Fibroblast of lung (primary cell): ENCODE measurements at places on chromosomes 6 and 20. TPM values are rescaled to one million over a fixed set of nuclear protein-coding genes. Genes with fewer than 3 reads are reported as not detected.

ARFGAP1 gene
- 35.2 and 42.9 TPM in 2 replicates for total RNA-seq

CBFA2T2 gene
- 5.1 and 7.3 TPM in 2 replicates for total RNA-seq

RAET1L gene
- not detected in 2 replicates for total RNA-seq

RNF182 gene
- 2.5 and 2.6 TPM in 2 replicates for total RNA-seq

SIGLEC1 gene
- total RNA-seq, result not detected in 2 replicates

TBXT gene
- total RNA-seq, result not detected in 2 replicates

CLVS2 gene
- under 0.01 TPM in 1 of 2 replicates, not detected in the other for total RNA-seq

WFDC5 gene
- total RNA-seq, result not detected in 2 replicates

ZNF217 gene
- total RNA-seq, result 13.4 and 22.0 TPM in 2 replicates

TGM3 gene
- total RNA-seq, result under 0.01 TPM in 1 of 2 replicates, not detected in the other

- no peak for DNase-seq
Observed at GRCh38 chr6:27065183-27065582, 182.3 kb upstream of the PRSS16 start.

GRCh38 chr6:55898342-55898741, 23.0 kb upstream of the BMP5 start:
- DNase-seq, result no peak

- no peak for DNase-seq
Observed at GRCh38 chr6:137013031-137013430, 31.7 kb downstream of the IL20RA start.

DNA sequence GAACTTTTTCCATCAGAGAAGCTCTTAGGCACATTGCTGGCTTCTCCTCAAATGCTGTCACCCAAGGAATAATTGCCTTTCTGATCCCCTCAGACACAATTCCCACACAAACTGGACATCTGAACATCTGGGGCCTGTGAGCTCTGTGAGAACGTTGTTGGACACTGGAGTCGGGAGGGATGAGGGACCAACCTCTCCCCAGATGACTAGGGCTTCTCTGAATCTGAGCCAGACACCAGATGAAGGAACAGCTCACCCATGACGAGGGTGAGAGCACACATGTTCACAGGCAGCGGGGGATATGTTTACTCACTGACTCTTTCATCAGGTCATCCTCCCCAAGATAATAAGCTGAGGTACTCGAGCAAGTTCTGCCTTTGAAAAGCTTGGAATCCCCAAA, 283.9 kb upstream of the SUPT3H start:
- DNase-seq, result peak; percentile 88

DNA sequence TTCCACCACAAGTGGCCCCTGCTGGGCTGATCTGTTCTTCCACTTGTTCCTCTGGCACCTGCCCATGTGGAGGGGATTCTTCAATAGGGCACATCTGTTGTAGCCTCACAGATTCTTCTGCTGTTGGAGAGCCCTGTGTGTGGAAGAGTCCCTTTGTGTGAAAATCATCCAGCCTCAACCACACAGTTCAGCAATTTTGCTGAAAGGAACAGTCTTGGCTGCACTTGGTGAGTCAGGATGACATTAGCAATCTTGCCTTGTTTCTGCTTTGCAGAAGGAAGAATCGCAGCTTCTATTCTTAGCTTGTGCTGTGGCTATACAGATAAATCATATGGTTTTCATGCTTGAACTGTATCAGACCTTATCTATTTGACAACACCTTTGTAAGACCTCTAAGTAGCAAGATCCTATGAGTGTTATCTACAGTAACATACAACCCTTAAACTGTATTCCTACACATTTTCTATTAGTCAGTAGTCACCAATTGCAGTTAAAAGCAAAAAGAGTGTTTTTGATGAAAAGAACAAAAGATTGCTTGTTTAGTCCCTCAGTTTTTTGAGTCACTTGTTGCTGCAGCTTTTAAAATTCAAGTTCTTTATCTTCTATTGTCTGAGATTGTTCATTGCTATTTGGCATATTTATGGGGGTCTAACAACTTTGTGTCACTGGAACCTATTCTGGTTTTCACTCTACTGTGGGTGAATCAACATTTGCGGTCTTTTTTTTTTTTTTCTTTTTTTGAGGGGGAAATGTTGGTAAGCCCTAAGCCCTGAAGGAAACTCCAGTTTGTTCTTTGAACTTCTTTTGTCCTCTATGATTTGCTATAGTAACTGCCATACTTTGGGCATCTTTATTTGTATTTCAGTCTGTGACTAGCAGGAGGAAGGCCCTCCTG, 231.6 kb downstream of the TFAP2B start:
- DNase-seq, result no peak

DNA sequence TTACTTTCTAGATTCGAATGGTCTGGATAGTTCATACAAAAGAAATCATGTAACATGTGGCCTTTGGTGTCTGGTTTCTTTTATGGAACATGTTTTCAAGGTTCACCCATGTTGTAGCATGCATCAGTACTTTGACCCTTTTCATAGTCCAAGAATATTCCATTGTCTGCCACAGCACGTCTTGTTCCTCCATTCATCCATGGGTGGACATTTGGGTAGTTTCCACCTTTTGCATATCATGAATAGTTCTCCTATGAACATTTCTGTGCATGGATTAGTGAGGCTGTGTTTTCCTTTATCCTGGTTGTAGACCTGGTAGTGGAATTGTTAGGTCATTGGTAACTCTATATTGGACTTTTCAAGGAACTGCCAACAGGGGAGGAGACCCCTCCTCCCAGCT, 31.7 kb downstream of the GSTA3 start:
- peak; percentile 65 for DNase-seq

DNA sequence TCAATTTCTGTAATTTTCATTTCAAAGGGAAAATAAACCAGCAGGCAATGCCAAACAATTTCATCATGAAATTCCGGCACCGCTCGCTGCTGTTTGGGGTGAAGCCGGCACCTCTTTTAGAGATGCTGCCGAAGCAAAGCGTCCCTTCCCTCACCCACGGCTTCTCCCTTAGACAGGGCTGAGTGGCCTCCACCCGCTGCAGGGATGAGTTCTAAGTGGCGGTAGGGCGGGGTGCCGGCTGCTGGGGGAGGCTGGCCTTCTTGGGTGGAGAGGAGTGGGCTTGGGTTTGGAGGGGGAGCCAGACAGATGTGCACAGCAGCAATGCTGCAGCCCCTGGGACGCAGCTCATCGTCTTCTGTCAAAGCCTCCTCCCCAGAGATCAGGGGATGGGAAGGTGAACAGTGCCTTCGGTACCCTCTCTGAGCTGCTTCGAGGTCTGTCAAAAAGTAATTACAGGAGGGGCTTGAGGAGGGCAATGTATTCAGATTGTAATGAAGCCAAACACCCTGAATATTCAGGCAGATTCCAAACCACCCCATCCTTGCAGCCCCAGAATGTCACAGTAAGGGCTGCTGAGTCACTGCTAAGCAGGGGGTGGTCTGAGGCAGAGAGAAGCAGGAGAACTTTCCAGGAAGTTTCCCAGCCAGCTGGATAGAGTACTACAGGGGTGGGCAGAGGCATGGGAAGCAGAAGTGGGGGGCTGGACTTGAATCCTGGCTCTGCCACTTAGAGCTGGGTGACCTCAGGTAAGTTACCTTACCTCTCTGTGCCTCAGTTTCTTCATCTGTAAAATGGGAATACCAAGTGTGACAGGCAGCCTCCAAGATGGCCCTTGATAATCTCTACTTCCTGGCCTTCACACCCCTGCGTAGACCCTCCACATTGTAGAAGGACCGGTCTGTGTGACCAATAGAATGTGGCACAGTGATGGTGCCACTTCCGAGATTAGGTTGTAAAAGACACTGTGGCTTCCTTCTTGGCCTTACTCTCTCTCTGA, 96.6 kb downstream of the SULF2 start:
- DNase-seq, result no peak

DNA sequence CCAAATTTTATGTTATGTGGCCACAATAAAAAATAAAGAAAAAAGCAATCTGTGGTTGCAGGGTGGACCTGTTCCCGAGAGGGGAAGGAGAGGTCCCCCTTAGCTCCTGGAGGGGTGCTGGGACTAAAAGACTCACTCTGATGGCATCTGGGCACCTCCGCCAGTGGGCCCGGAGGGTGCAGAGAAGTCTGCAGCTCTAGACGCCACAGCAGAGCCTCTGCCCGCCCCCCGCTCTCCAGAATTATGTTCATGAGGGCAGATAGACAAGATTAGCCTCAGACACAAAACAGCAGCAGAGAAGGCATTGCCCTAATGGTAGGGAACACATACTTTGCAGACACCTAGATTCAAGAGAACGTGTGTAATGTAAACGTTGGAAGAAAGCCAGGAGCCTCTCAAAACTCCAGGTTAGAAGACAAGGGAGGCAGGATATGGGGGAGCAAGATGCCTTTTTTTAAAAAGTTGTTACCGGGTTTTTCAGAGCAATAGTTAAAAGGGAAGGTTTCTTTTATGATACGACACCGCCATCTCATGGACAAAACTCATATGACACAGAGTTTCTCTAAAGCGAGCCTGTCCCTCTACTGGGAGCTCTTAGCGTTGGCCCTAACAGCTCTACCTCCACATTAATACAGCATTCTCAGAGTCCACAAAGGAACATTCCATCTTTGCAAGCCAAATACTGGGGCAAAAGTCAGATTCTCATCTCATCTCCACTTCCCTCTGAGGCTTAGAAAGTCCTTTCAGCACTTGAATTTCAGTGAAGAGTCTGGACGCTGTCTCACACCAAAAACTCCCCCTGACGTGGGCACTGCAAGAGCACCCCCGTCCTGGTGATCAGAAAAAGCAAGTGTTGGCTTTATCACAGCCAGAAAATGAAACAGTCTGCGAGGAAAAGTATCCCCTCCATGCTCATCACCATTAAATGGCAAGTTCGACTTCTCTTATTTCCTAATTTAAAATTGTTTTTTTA, 47.2 kb downstream of the FOXF2 start:
- DNase-seq, result peak; percentile 43

GRCh38 chr20:19310541-19310940, 98.1 kb downstream of the SLC24A3 start:
- DNase-seq, result no peak

- no peak for DNase-seq
Observed at GRCh38 chr6:140609321-140609720, 1234.9 kb upstream of the CITED2 start.

DNA sequence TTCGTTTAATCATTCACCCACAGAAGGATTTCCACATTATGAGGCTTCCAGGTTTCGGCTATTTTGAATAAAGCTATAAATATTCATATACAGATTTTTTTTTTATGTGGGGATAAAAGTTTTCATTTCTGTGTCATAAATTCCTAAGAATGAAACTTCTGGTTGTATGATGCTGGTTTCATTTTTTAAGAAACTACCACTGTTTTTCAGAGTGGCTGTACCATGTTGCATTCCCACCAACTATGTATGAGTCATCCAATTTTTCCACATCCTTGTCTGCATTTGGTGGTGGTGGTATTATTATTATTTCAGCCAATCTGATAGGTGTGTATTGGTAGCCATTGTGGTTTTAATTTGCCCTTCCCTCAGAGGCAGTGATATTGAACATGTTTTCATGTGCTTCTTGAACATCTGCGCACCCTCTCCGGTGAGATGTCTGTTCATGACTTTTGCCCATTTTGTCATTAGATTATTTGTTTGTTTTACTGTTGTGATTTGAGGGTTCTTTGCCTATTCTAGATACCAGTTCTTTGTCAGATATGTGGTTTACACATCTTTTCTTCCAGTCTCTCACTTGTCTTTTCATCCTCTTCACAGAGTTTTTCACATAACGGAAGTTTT, 75.5 kb downstream of the DOK5 start:
- peak; percentile 27 for DNase-seq

- DNase-seq, result no peak
Observed at GRCh38 chr20:2839732-2840137, 720 bp downstream of the PCED1A start.

- DNase-seq, result no peak
Observed at GRCh38 chr6:169019727-169020491, 233.7 kb downstream of the THBS2 start.

- DNase-seq, result no peak
Observed at GRCh38 chr6:148154668-148155067, 188.0 kb upstream of the SASH1 start.

- DNase-seq, result no peak
Observed at GRCh38 chr6:44020664-44021425, 106.4 kb downstream of the MRPL14 start.

- DNase-seq, result no peak
Observed at GRCh38 chr6:168104636-168105035, 25.6 kb upstream of the FRMD1 start.

DNA sequence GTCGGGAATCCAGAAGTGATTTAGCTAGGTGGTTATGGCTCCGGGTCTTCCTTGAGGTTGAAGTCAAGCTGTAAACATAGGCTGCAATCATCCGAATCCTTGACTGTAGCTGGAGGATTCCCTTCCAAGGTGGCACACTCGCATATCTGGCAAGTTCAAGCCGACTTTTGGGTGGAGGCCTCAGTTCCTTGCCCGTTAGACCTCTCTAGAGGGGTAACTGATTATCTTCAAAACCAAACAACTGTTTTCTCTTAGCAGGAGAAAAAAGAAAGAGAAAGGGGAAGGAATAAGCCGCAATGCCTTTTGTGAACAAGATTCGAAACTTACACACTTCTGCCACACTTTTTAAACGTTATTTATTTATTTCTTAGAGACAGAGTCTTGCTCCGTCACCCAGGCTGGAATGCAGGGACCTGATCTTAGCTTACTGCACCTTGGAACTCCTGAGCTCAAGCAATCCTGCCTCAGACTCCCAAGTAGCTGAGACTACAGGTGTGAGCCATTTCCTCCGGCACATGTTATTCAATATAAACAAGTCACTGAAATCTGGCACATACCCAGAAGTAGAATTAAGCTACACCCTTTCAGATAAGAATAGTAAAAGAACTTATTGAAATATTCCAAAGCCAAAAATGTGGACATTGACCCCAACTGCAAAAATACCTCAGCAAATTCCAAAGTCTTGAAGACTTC, 76.3 kb downstream of the HFE start:
- DNase-seq, result no peak

DNA sequence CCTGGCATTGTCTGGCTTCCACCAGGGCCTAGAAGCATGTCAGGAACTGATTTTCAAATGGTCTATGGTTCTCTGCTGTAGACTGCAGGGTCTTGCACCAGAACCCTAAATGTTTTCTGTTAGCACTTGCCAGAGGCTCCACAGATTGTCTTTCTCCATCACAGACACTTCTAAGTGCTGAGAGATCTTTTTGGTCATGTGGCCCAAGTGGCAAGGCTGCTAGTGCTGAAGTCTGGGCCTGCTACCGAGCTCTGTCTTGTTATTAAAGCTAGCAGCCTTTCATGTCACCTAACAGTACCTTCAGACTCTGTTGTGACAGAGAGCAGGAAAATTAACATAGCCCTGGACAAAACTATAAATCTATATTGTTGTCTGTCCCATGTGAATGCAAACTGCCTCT, 120.7 kb upstream of the BACH2 start:
- DNase-seq, result no peak
